Fibroblast of the conjunctiva (primary cell): ENCODE measurements at places on chromosomes 16 and 17.

GRCh38 chr16:83928341-83929055 is 24.5 kb upstream of the OSGIN1 start:
- no peak for DNase-seq

- DNase-seq = no peak
Measured at GRCh38 chr17:1299552-1300370, 20.3 kb downstream of the TRARG1 start.

DNA sequence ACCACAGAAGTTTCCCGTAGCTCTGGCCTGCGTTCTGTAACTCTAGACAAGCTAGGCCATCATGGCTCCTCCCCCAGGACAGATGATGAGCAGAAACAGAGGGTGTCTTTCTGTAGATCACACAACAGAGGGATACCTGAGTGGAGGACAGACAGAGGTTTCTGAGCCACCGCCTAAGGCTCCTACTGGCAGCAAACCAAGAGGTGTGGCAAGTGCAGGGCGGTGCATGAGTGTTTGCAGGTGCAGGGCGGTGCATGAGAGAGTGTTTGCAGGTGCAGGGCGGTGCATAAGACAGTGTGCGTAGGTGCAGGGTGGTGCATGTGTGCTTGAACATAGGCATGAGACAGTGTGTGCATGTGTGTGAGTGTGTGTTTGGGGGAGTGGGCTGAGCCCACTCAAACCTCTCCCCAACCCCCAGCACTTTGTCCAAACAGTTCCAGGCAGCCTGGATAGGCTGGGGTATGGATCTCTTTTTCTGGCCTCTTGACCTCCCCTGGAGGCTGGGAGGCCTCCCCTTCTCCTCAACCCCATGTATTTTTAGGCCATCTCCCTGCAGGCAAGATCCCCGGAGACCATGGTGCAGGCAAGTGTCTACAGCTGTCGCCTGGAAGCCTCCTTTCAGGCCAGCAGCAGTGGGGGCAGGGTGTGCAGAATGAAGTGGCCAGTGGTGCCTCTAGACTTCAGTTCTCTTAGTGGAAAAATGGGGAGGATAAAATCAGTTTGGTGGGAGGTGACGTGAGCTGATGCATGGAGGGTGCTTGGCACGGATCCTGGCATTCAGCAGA is 53.4 kb upstream of the CBX4 start:
- DNase-seq = no peak

DNA sequence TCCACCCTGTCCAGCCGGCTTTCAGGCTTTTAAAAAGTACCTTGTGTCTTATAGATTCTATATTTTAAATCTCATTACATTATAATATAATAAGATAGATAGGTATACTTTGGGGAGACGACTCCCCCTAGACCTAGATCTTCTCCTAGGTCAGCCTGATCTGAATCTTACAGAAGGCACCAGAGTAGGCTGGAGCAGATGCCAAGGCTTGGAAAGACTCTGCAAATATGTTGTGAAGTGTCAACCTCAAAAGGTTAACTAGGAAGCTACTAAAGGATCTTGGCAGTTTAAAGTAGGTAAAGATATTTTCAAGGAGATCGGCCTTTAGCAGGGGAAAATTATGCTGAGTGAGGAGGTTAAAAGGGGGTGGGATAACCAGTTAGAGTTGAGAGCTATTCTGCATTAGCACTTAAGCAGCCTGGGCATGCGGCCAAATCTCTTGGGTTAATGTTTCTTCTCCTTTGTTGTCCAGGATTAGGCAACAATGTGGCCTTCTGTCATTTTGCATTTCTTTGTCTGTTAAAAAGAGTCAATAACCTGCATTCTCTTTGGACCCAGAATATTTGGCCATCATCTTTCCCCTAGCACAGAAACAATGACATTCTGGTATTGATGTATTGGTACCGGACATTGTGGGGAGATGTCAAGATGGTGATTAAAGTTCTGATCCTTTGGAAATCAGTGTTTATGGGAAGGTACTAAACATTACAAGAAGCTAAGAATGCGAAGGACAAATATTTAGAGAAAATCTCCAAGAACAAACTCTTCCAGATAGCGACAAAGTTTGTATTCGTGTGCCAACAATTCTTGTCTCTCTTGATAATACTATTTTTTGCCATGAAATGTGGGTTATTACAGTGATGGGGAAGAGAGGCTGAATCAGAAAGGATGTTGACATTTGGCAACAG is 51.2 kb upstream of the DHX40 start:
- DNase-seq = peak; percentile 43

DNA sequence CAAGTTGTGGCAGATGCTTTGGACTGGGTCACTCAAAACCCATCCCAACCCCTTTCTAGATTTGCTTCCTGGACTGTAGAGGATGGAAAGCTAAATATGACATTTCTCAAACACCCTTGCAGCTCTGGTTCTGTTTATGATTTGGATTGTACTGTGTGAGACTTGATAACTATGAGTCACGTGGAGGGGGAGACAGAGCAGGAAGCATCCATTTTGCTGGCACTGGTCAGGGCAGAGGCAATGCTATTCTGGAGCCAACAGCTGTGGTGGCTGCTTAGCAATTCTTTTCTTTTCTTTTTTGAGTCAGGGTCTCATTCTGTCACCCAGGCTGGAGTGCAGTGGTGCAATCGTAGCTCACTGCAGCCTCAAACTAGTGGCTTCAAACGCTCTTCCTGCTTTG is 13.6 kb upstream of the TERF2 start:
- no peak for DNase-seq

- DNase-seq = no peak
Measured at GRCh38 chr16:85735946-85736345, 14.9 kb downstream of the C16orf74 start.

- DNase-seq = no peak
Measured at GRCh38 chr16:50302472-50303005, 36.2 kb downstream of the ADCY7 start.

DNA sequence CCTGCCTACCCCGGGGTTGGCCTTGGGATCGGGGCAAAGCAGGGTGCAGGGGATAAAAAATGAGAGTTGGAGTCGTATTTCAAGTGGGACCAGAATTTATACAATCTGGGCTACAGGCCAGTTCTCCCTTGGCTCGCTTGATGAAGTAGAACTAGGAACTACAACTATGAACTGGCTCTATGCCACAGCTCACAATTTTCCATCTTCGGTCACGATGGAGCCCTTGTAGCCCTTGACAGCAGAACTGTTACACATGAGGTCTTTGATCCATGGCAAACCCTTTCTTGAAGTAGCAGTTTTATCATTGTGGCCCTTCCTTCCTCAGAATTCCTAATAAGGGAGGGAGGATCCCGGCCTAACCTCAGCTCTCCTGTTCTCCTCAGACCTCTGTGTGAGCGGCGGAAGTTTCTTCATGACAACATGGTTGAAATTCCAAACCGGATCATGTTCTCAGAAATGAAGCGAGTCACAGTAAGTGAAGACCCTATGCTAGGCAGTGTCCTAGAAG is 17.1 kb downstream of the LIG3 start:
- peak; percentile 85 for DNase-seq

DNA sequence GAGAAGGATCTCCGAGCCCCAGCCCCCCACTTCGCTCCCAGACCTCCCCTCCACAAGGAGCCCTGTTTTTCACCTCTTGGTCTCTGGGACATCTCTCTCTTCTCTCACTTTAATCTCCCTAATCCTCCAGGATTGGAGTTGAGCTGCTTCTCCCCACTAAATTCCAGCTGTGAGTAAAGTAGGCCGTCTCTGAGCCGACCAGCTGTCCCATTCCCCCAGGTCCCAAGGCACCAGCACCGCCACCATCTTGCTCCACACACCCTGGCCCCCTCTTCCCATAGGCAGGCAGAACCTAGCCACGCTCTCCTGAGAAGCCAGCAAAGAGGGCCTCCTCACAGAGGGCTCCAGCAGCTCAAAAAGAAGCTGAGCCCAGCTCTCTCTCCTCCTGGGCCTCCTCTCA is 878 bp downstream of the DLG4 start:
- no peak for DNase-seq

DNA sequence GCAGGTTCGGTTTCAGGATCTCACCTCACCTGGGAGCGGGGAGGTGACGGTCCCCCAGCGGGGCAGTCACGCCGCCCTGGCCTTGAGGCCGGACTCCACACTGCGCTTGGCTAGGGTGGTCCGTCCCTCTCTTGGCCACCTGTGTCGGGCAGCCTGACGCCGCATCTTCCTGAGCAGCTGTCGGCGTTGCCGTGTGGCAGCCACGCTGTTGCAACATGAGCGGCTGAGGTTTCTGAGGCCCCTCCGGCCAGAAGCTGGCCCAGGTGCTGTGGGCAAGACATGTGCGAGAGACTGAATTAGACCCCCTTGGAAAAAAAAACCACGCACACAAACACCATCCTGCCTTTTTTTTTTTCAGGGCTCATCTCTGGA is 49.2 kb downstream of the IRF8 start:
- DNase-seq = no peak

- DNase-seq = no peak
Measured at GRCh38 chr16:11712122-11712521, 30.5 kb downstream of the TXNDC11 start.

DNA sequence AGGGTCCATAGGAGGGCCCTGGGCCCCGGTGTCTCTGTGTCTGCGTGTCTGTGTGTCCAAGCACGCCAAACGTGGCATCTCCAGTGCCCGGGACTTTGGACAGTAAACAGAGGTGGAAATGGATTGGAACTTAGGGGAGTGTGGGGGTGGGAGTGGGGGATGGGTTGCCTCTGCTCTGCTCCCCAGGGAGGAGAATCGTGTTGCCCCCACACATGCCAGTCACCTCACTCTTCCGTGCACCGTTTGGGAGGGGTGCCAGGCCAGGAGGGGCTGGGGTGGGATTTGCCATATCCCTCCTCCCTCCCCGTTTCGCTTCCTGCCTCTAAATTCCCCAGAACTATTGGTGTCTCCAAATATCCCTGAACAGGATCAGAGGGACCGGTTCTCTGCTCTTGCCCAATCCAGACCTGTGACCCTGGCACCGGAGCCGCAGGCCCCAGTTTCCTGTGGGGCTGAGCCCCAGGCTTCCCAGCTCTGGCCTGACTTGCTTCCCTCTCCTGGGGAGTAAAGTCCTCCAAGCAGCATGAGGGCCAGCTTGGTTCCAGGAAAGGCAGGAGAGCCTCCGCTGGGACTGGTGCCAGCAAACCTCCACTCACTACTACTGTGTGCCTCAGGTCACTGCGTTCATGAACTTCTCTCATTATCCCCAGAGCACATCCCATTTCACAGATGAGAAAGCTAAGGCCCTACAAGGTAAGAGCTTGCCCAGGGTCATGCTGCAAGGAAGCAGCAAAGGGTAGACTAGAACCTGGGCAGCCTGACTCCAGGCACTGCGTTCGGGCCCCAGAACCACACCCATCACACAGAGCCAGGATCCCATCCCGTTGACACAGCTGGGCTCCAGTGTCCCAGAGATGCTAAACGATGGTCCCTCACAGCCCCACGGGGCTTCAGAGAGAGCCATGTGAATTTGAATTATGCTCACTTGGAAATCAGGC is at the start of gene ASGR1:
Gene ASGR1 (minus strand): TSS at position 54 of the 938 bp plus-strand sequence. CDS start 807 bp downstream, outside the sequence.
- DNase-seq = no peak

DNA sequence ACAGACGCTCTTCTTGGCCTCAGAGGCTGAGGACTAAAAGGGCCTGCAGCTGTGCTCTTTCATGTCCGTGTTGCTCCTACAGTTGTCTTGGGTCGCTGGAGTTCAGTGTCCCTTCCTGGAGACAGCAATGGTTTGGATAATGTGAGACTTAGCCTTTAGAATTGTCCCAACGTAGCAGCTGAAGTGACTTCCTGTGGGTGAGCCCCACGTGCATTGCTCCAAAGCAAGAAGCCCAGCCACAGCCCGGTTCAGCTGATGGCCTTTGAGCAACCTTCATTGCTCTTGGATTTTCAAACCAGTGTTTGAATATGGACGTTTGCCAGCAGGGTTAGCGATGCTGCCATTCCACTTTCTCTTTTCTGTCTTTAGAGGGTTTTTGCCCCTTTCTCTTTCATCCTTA is 19.7 kb downstream of the TMEM11 start:
- peak; percentile 20 for DNase-seq

- no peak for DNase-seq
Measured at GRCh38 chr16:1991135-1991551, 1.4 kb downstream of the SYNGR3 start.

DNA sequence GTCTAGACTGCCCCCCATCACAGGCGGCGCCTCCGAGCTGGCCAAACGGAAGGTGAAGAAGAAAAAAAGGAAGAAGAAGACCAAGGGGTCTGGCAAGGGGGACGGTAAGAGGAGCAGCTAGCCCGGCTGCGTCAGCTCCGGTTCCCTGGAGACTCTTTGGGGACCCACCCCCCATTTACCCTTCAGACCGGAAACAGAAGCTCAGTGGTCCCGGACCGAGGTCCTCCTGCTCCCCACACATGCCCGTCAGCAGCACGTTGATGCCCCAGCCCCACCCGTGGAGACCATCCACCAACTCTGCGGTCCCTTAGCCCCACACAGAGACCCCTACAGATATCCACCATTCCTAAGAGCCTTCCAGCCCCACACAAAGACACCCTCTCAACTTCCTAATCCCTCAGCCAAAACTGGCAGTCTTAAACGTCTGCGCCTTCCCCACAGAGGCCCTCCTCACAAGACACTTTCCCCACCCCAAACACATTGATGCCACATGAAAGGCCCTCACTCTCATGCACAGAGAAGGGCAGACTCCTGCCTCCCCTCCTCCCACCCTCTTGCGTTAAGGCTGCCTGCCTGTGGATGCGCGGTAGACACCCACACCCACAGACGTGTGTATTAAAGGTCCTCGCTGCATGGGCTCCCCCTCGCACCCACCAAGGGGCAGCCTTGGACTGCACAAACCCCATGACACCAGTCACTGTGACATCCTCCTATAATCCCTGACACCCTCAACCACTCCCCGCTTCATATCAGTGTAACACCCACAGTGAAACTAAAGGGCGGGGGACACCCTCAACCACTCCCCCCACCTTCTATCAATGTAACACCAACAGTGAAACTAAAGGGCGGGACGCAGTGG is 58.2 kb upstream of the RPH3AL start:
- DNase-seq = no peak

DNA sequence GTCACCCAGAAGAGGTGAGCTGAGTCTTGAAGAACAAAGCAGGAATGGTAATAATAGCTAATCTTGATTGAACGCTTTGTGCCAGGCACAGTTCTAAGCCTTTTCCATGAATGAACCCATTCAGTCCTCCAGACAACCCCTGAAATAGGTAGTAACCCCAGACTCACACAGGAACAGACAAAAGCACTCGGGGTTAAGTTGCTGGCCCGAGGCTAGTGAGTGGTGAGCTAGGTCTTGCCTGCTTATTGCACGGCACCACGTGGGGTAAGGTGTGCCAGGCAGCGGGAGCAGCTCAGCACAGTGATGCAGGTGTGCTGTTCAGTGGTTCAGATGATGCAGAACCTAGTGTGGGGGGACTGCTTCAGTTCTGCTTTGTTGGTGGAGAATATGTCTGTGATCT is 181.6 kb downstream of the RAB11FIP4 start:
- no peak for DNase-seq

GRCh38 chr17:66711401-66711800 is 123.5 kb upstream of the CACNG5 start:
- no peak for DNase-seq

GRCh38 chr17:49616601-49617131 is 41.0 kb downstream of the NXPH3 start:
- peak; percentile 79 for DNase-seq
